Left cardiac atrium (tissue), 4 donors: ENCODE measurements at places on chromosomes 3 and 15. TPM values are rescaled to one million over a fixed set of nuclear protein-coding genes. Genes with fewer than 3 reads are reported as not detected.
A peak's percentile ranks its signal among the peaks of the same experiment; 100 is the strongest.

Gene CCRL2
- total RNA-seq, result 2.1 TPM

- DNase-seq, result no peak
These were observed 110.0 kb downstream of the OPA1 start for GRCh38 chr3:193702967-193703366.

DNA sequence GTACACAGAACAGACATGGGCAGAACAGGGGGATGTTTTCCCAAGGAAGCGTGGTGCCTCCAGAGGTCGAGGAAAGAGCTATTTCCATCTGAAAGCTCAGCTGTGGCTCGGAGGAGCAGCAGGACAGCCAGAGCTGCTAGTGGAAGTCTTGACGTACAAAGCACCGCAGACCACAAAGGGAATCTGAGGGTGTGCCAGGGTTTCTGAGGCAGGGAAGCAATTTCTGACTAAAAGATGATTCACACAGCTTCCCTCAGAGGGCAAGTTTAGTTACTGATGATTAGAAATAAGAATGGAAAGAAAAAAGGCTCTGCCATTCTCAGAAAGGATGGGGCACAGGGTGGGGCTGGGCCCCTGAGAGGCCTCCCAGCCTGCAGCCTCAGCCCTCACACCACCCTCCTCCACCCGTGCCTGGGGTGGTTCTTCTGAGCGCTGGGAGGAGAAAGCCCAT, 45.8 kb upstream of the SEC13 start:
- no peak for DNase-seq

DNA sequence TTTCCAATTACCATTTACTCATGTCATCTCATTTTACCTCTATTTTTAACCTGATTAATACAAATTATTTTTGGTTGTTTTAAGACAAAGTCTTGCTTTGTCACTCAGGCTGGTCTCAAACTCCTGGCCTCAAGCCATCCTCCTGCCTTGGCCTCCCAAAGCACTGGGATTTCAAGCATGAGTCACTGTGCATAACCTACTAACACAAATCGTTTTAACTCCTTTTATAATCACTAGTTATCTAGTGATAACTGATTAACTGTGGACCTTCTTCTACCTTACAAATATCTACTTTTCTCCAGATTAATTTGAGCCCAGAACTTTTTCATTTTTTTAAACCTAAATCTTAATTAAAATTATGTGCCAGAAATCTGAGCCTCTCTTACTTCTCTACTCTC, 4.6 kb downstream of the ATP13A3 start:
- no peak for DNase-seq

GRCh38 chr3:53191836-53192480, 30.9 kb downstream of the PRKCD start:
- no peak for DNase-seq

- DNase-seq, result peak; percentile 52
These were observed 2.2 kb downstream of the CHRNB4 start for GRCh38 chr15:78638658-78639314.

GRCh38 chr3:10757821-10758130, 58.3 kb upstream of the SLC6A11 start:
- no peak for DNase-seq

Gene ADAMTS17
- total RNA-seq, result 6.3 TPM

Gene PRSS50
- not detected for total RNA-seq

- DNase-seq, result no peak
These were observed 102.9 kb downstream of the SHQ1 start for GRCh38 chr3:72745146-72745999.

DNA sequence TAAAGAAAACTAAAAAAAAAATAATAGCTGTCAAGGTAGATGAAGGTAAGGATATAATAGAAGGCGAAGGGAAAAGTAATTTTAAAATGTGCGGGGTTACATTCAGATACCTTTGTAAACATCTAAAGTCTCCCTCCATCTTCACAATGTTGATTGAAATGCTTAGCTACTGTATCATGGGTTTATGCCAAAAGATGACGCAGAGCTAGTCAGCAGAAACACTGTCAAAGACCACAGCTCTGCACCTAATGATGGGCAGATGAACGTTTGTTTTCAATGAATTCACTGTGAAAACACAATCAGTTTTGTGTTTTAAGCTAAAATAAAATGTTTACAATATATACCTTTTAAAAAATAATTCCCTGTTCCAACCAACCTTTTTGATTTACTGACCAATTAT, 61.2 kb downstream of the RFTN1 start:
- no peak for DNase-seq

DNA sequence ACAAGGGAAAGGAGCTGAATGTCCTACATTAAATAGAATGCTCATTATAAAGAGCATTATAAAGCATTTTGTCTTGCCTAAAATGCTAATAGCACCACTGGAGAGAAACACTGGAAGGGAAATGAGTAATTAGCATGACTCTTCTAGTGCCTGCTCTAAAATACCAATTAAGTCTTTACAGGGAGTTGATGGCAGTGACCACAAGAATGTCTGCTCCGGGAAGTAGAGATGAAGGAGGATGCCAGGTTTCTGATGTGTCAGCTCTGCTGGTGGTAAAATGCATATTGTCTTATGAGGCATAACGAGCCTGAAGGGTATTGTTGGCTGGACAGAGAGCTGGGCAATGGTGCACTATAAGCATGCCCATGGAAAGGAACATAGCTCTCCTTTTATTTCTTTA, 49.5 kb downstream of the MYLK start:
- DNase-seq, result no peak

Gene ADAM10
- total RNA-seq, result 79.8 TPM

DNA sequence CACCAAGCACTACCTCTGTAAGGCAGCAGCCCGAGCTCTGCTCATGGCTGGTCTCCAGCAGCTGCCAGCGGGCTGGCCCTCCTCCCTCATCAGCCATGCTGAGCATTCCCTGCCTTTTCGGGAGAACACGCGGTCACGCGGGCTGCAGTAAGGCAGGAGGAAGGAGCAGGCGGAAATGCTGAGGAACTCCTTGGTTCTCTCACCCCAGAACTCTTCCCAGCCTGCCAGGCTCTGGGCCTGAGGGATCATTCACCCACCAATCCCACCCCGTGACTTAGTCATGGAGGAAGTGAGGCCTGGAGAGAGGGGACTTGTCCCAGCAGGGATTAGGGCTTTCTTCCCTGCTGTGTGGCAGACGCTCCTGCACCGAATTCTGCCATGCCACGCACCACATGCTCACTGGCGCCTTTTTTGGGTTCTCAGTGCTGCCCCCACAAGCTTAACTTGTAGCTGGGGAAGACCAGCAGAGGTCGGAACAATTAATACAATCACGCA, 42.9 kb upstream of the RPL32 start:
- DNase-seq, result no peak
